Effector memory CD4-positive, alpha-beta T cell (primary cell): ENCODE measurements at places on chromosomes 7 and 10.
A peak's percentile ranks its signal among the peaks of the same experiment; 100 is the strongest.

GRCh38 chr10:68665841-68666240, 55.2 kb upstream of the CCAR1 start:
- H3K4me3 ChIP-seq, result no peak overlapping the region
- H3K27ac ChIP-seq, result no peak overlapping the region
- H3K4me1 ChIP-seq, result no peaks in the 10 kb centered on the region
- no peaks in the 10 kb centered on the region for H3K27me3 ChIP-seq

GRCh38 chr10:113683300-113683699, 3.6 kb downstream of the CASP7 start:
- no peak for DNase-seq
- no peak overlapping the region for H3K27ac ChIP-seq
- peaks cover 15% of the 10 kb centered on the region for H3K4me1 ChIP-seq

DNA sequence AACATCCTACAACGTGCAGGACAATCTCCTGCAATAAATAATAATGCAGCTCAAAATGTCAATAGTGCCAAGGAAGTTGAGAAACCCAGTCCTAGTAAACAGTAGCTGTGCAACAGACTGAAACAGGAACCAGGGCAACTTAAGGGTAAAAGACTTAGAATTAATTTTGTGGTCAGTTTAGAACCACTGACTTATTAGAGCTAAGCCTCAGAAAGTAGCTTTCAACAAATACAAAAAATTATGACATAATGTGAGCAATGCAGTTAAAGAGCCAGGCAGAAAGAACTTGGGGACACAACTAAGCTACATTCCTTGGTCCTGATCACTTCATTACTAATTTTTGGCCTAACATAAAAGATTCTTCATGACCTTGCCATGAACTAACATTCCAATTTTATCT, 195.4 kb downstream of the MACC1 start:
- DNase-seq, result no peak
- H3K4me3 ChIP-seq, result no peak overlapping the region
- no peaks in the 10 kb centered on the region for H3K27me3 ChIP-seq
- H3K27ac ChIP-seq, result no peak overlapping the region
- no peaks in the 10 kb centered on the region for H3K36me3 ChIP-seq

- H3K27me3 ChIP-seq, result no peaks in the 10 kb centered on the region
- H3K4me1 ChIP-seq, result peaks cover 8% of the 10 kb centered on the region
- no peaks in the 10 kb centered on the region for H3K36me3 ChIP-seq
- H3K27ac ChIP-seq, result no peak overlapping the region
- DNase-seq, result no peak
- H3K4me3 ChIP-seq, result peak overlapping the region; percentile 50
Observed at GRCh38 chr7:2894118-2894940, 50.2 kb upstream of the GNA12 start.

GRCh38 chr10:92553959-92554358, 19.9 kb downstream of the IDE start:
- DNase-seq, result no peak
- H3K27me3 ChIP-seq, result no peaks in the 10 kb centered on the region
- H3K4me1 ChIP-seq, result no peaks in the 10 kb centered on the region
- H3K36me3 ChIP-seq, result peaks cover 11% of the 10 kb centered on the region

DNA sequence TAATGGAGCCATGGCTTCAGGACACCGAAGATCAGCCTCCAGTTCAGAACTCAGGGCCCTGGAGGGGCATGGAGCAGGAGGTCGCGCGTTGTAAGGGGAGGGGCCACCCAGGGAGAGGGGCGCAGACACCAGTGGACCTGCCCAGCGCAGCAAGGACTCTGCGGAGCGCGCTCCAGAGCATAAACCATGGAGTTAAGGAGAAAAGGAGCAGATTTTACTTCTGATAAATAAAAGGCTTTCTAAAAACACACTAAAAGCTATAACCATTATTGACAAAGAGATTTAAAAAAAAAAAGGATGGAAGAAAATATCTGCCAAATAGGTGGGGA, 10.5 kb downstream of the CALY start:
- no peak for DNase-seq
- H3K4me3 ChIP-seq, result peak overlapping the region; percentile 48
- H3K27ac ChIP-seq, result no peak overlapping the region
- no peaks in the 10 kb centered on the region for H3K36me3 ChIP-seq
